ENCODE measurements at places on chromosomes 7 and 10. TPM values are rescaled to one million over a fixed set of nuclear protein-coding genes. Genes with fewer than 3 reads are reported as not detected.

ZSCAN21 gene
- total RNA-seq, result 10.7 TPM

ITPRID1 gene
- not detected for total RNA-seq

- DNase-seq, result no peak
Observed at GRCh38 chr10:17580885-17581284, 36.3 kb downstream of the HACD1 start.

DNA sequence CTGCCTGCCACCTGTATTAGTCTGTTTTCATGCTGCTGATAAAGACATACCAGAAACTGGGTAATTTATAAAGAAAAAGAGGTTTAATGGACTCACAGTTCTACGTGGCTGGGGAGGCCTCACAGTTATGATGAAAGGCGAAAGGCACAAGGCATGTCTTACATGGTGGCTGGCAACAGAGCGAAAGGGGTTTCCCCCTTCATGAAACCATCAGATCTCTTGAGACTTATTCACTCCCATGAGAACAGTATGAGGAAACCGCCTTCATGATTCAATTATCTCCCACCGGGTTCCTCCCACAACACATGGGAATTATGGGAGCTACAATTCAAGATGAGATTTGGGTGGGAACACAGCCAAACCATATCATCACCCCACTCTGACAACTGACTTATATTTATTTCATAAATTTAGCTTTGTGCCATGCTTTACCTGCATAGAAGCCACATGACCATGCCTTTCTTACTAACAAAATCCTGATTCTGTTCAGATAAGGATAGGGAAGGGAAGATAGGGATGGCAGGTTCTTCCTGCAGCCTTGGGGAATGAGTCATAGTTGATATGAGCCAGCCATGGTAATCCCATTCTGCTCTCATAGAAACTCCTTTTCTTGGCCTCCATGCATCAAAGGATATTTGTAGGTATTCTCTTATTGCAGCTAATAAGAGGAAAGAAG, 191.3 kb upstream of the AGK start:
- DNase-seq, result no peak

- no peak for DNase-seq
Observed at GRCh38 chr10:58275908-58276307, 6.9 kb downstream of the CISD1 start.

DNA sequence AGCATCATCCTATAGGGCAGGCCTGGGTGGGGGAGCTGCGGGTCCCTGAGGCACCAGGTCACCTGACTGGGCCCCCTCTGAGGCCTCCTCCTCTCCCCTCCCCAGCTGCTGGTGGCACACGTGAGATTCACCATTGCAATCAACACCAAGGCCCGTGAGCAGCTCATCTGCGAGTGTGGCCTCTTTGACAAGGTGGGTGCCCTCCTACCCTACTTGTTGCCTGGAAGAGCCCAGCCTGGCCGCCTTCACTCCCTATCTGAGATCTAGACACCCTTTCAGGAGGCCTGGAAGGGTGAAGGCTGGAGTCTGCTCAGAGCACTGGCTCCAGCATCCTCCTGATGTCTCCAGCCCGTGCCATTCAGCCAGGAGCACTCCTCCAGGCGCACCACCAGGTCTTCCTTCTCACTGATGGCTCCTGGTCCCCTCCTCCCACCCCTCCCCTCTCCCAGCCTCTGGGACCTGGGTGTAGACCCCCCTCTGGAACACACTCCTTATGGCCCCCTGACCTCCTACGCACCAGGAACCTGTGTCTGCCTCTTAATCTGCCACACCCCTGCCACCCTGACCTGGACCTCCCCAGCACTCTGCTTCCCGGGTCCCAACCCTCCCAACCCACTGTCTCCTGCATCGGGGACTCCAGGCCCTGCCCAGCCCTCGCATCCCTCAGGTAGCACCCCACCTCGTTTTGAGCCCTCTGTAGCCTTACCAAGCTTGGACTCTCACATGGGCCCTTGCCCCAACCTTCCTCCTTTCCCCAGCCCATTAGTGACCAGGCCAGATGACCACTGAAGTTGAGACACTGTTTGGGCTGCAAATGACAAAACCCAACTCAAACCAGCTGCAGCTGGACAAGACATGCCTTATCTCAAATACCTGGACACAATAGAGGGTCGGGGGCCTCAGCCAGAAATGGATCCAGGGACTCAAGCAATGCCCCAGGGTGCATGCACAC, 67.5 kb downstream of the ALOX5 start:
- DNase-seq, result no peak

DNA sequence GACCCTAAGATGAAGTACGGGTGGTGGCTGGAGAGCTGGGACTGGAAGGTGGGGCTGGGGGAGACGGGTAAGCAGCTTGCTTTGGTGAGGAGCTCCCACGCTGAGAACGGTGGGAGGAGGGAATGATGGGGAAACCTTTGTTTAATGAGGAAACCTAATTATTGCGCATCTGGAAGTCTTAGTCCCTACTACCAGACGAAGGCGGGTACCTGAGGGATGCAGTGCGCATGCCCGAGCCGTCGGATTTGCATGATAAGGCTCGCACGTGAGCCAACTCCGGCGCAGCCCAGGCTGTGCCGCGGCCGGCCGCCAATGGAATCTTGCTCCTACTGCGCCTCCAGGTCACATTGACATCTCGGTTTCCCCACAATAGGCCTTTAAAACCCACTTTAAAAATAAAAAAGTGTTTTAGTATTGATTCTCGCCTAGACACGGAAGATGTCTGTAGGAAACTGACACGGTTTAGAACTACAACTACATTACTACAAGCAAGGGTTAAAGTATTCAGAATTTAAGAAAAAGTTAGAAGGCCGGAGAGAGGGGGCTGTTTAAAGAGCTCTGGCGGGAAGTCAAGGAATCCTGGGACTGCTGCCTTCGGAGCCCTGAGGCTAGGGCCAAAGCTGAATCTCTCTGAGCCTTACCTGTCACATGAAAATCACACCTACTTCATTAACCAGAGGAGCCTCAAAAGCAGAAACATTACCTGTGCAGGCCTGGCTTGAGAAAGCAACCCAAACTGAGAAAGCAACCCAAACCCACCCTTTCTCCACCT, 12.1 kb upstream of the DLX6 start:
- DNase-seq, result no peak

GRCh38 chr7:22361795-22362194, 4.8 kb upstream of the RAPGEF5 start:
- DNase-seq, result no peak

- DNase-seq, result no peak
Observed at GRCh38 chr7:82729172-82730030, 285.8 kb upstream of the CACNA2D1 start.

GRCh38 chr10:34526758-34527730, 288.1 kb downstream of the PARD3 start:
- peak; percentile 92 for DNase-seq
